ENCODE measurements at places on chromosomes 4 and X.

- DNase-seq, result no peak
Measured at GRCh38 chr4:183658362-183659028, 490 bp downstream of the RWDD4 start.

- DNase-seq, result no peak
Measured at GRCh38 chr4:144411700-144412099, 234.3 kb upstream of the HHIP start.

DNA sequence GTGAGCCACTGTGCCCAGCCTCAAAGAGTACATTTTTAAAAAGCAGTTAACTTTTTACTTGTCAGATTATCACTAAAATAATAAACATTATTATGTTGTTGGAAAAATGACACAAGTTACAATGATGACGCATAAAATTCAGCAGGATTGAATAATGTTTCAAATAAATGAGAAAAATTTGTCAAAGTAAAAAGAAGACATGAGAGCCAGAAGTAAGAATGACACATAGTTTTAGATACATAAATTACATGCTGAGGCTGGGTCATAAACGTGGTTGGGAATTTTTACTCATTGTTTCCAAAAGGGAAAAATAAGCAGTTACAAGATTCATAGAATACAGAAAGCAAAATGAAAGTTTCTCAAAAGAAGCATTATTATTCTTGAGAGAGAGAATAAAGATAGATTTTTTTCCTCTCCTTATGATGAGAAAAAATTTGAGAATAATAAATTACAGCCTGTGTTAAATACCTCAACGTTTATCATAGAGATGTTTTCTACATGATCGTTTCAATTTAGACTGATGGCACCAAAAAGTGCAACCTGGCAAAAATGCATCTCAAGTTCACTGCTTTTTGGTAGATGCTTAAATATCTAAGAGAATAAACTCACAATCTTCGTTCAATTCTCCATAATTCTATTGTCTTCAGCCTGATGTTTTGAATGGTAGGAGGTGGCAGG is 40.4 kb downstream of the GUCY1B1 start:
- DNase-seq, result no peak

DNA sequence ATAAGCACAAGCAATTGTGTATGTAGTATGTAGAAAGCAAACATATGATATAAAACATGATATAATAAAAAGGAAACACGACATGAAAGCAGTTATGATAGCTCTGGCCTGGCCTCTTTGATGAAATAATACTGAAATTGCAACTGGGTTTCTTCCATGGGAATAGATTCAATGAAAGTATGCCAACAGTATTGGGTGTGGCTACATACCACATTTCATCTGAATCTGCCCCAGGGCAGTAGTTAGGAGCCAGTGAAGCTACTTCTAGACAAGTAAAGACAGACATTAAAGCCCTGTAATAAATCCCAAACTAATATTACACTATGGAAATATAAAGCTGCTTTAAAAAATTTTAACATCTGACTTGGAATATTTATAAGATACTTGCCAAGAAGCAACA is 207.3 kb downstream of the FBXW7 start:
- no peak for DNase-seq

DNA sequence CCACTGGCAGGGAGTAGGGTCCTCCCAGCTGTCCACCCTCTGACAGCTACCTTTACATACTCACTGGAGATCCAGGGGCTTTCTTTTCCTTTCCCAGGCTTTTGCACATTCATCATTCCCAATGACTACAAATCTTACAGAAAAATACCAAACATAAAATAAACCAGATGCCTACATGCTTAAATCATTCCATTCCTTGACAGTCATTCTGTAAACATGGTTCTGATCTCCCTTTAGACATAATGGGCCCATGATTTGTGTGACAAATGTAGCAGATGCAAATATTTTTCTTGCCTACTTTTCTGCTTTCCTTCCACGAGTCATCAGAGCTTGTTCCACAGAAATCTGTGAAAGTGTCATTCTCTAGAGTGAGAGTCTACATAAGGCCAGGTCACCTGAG is 207.0 kb downstream of the IDS start:
- no peak for DNase-seq

DNA sequence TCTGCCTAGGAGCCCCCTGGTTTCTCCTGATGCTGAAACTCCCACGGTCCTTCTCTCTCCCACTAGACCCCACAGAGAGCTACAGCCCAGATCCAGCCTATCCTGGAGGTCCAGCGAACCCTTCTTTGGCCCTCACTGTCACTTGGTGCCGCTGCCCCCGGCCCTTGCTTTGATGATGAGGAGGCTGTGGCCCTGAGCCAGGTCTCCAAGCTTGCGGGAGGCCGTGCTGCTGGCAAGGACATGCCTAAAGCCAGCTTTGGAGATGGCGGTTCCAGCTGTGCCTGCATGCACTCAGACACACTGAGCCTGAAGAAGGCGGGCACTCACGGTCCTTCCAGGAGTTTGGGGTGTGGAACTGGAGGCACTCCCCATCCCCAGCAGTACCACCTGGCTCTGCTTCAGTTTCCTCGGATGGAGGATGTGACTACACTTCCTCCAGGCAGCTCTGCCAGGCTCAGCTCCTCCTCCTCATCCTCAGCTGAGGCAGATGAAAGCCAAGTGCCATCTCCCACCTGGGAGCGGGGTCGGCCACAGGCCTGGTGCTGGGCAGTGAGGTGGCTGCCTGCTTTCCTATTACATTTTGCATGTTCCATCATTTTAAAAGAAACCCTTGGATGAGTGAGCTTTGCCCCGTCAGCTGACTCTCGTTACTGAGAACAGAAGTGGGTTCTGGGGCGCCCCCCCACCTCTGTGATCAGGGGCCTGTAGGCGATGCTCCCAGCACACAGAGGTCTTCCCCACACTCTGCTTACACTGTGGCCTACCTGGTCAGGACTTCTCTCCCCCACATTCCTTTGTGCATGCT is 9.0 kb downstream of the TNIP2 start:
- DNase-seq, result no peak

DNA sequence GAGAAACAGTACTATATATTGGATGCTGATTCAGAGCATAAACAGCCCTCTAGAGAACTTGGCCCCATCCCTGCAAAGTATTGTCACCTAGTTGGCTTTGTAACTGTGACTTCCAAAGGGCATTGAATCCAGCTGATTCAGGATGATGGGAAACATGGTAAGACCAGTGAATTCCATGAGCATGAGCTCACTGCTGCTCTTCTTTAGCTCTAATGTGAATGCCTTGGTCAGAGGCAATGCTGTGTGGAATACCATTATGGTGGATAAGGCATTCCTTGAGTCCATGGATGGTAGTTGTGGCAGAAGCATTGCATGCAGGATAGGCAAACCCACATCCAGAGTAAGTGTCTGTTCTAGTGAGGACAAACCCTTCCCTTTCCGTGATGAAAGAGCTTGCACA is 365.6 kb upstream of the EDA2R start:
- DNase-seq, result no peak

DNA sequence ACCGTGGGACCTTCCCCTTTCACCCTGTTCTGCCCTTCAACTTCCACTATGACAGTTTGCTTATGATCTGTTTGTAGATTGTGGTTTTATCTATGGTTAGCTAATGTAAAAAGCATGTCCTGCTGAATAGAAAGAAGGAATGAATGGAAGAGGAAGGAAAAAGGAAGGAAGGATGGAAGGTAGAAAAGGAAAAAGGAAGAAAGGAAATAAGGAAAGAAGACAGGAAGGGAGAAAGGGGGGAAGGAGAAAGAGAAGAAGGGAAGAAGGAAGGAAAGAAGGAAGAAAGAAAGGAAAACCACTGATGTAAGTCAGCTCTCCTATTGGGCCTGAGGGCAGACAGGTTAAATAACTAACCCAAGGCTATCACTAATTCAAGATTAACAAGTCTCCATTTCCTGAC is 319.1 kb upstream of the KLF3 start:
- no peak for DNase-seq

DNA sequence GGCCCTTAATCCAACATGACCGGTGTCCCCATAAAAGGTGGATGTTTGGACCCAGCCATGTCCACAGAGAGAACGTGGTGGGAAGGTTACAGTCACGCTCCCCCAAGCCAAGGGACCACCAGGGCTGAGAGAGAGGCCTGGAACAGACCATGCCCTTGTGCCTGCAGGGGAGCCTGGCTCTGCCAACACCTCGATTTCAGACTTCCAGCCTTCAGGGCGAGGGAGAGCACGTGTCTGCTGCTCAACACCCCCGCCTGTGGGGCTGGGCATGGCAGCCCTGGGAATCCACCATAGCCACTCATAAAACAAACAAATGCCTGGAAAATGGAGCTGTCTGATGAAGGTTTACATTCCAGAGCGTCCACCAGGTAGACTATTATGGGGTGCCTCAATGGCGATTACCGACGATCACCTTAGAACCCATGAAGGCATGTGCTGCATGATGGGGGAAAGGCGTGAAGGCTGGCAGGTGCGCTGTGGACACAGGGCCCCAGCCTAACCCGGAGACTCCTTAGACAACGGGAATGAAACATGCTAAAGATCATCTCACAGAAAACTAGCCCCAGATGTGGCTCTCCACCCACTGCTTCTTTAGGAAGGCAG is 42.3 kb upstream of the HMX1 start:
- no peak for DNase-seq

GRCh38 chrX:97629597-97629985 is 745.9 kb downstream of the RPA4 start:
- DNase-seq, result no peak

DNA sequence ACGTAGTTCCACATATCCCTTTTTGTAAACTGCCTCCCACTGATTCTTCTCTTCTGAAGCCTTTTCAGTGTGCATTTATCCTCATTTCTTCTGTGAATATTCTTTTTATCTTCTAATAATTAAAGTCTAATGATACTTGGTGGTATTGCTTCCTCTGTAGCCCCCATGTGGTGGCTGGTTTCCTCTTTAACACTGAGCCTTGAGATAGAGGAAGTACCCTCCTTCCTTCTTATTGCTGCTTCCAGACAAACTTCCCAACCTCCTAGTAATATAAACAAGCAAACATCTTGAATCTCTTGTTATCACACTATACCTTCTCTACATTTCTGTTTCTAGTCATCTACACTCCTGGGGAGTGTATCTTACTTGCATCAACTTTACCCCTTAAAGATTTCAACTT is 310.5 kb upstream of the GIMD1 start:
- no peak for DNase-seq

DNA sequence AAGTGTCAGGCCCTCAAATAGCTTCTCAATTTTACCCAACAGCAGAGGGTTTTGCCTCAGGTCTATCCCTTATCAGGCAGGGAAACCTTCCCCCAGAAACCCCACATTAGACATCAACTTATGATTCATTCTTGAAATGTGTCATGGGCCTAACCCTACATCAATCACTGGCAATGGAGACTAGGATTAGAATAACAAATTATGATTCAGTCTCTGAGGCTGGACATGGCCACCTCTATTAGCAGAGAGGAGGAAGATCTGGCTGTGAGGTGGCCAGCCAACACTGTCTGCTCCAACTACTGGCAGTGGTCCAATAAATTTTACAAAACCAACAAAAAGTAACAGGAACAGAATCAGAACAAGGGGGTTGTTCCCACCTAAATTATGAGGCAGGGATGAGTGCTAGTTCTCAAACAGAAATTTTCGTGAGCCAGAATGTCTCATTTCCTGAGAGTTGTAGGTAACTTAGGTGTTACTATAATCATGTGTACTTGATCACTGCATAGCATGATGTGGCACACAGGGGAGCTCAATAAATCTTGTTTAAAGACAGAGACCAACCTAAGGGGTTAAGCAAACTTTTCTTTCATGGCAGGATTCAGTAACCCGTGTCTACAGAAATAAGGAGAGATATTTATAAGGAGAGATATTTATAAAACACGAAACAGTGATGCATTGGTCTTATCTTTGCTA is 126.8 kb downstream of the NFKB1 start:
- DNase-seq, result no peak

GRCh38 chr4:150178161-150178560 is 99.9 kb downstream of the DCLK2 start:
- no peak for DNase-seq

DNA sequence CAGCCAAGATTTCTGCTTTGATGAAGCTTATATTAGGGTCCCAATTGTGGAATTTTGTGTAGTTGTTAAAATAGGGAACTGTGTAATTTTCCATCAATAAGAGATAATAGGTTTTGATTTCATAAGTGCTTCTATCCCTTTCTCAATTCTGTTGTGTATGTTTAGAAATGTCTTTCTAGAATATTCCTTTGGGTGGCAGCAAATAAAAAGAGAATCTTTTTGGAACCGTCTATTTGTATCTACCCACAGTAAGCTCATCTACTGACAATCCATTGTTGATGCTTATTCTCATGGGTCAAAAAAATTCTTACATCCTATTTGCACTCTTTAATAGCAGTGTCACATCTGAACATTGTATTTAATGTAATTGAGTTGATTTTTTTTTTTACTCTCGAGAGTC is 61.7 kb downstream of the TMA16 start:
- no peak for DNase-seq

DNA sequence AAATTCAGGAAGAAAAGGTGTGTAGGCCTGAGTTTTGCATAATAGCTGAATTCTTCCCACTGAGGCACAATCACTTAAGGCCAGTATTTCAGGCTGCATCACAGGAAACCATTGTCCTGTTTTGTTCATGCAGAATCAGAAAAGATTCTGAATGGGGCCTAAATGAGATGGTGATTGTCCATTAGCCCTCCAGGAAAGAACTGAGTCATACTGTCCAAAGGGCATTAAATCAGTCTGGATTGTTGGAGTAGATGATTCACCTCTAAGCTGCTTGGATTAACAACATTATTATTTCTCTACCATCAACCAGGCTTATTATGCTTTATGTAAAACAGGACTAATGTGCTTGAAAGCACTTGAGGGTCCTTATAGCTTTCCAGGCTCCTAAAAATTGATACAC is 36.2 kb downstream of the CT47B1 start:
- DNase-seq, result no peak

- DNase-seq, result no peak
Measured at GRCh38 chrX:124117325-124117724, 155.8 kb downstream of the STAG2 start.

DNA sequence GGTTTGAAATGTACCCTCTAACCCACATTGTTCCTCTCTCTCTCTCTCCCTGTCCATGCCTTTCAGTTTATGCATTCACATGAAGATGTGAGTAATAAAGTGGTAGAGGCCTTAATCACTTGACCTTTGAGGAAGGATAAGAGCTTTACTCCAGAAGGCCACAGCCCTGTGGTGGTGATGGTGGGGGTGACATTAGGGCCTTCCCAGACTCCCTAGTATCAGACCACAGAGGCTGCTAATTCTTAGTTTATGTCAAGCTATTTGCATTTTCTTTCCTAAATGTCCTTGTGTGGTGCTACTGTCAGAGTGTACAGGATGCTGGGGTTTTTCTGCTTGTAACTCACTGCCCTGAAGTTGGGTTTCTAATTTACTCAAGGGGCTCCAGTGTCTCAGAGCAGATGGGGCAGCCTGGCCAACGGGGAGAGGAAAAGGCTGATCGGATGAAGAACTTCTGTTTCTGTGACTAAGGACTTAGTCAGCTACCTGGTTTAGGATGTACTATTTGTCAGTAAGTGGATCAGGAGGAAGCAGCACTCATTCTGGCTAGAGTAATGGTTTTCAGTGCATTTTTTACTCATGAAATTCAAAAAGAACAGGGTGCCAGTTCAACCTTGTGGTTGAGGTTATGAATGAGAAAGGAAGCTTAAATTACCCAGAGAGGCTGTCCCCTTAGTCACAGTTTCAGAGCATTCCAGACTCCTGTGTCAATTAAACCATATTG is 509.6 kb upstream of the DIPK2B start:
- DNase-seq, result no peak

All from esophagus squamous epithelium (tissue), 5 donors.